DND-41 (cell line): ENCODE measurements at places on chromosomes 6 and 20.
A peak's percentile ranks its signal among the peaks of the same experiment; 100 is the strongest.

DNA sequence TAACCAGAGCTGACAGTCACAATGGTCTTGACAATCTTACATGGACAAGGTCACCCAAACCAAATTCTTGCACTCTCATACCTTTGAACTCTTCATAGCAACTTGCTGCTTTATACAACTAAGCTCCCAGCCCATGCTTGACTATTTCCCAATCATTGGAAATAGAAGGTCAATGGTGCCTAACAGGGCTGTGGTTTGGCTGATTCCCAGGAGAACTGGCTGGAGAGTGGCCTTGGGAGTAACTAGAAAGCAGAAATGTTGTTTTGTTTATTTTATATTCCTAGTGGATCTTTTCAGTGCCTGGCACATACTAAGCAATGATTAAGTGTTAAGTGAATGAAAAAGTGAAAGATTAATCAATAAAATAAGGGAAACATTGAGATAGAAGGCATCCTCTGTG, 3.0 kb downstream of the SPINT4 start:
- DNase-seq: no peak

- DNase-seq: no peak
Measured at GRCh38 chr20:7841971-7842310, 98.3 kb downstream of the HAO1 start.

DNA sequence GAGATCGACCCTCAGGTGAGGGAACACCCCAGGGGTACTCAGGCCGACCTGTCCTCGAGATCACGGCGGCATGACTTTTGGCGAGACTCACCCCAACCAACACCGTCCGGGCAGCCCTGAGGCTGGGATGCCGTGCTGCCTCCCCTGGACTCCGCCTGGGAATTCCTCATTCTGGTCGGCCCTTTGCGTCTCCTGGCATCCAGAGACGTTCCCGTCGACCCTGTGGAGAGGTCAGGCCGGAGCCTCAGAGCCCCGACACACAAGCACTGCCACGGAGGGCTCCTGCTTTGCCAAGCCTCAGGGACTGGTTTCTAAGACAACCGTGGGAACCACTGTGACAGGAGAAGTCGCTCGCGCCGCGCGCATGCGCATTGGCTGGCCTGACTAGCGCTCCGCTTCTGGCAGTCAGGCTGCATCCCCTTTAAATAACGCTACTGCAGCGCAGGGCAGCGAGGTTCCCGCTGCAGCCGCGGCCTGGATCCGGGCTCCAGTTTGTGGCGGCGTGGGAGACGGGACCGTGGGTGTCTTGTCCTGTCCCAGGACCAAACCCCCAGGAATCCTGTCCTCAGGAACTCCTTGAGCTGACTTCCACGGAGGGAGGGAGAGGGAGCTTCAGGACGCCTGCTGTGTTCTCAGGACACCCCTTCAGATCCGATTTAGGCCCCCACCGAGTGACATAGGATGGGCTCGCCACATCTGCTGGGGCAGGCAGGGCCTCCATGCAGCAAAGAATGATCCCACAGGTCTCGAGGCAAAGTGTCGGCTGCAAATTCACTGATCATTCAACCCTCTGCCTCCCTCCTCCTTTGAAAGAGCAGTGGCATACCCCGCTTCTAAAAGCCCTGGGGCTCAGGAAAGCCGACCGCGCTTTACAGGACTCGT, 163.2 kb upstream of the ZNF337 start:
- DNase-seq: peak; percentile 80

DNA sequence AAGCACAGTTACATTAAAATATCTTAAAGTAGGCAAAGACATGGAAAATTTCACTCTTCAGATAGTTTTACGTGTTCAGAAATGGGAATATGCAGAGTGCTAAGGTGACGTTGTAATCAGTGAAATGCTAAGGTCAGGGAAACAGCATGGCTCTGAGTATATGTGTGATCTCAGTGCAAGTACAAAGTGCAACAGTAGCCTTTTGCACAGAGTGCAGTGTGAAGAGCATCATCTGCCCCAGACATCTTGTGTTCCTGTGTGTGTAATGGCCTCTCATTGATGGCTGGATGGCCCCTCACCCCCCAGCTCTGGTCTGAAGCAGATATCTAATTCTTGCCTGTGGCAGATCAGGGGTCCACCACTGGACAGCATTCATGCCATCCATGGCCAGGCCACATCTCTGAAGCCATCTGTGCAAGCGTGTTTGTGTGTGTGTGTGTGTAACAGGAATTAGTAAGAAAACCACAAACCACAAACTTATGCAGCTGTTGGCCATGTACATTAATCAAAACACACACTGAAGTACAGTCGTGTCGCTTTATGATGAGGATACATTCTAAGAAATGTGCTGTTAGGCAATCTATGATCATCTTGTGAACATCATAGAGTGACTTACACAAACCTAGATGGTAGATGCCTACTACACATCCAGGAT, 165.1 kb downstream of the RALGAPA2 start:
- DNase-seq: no peak

GRCh38 chr6:49744259-49744658, at the start of gene CRISP3:
Gene CRISP3 (minus strand): TSS chr6:49744388. CDS start chr6:49744367, 21 bp downstream.
- no peak for DNase-seq

- no peak for DNase-seq
Measured at GRCh38 chr20:32997431-32997830, 6.8 kb downstream of the SUN5 start.

DNA sequence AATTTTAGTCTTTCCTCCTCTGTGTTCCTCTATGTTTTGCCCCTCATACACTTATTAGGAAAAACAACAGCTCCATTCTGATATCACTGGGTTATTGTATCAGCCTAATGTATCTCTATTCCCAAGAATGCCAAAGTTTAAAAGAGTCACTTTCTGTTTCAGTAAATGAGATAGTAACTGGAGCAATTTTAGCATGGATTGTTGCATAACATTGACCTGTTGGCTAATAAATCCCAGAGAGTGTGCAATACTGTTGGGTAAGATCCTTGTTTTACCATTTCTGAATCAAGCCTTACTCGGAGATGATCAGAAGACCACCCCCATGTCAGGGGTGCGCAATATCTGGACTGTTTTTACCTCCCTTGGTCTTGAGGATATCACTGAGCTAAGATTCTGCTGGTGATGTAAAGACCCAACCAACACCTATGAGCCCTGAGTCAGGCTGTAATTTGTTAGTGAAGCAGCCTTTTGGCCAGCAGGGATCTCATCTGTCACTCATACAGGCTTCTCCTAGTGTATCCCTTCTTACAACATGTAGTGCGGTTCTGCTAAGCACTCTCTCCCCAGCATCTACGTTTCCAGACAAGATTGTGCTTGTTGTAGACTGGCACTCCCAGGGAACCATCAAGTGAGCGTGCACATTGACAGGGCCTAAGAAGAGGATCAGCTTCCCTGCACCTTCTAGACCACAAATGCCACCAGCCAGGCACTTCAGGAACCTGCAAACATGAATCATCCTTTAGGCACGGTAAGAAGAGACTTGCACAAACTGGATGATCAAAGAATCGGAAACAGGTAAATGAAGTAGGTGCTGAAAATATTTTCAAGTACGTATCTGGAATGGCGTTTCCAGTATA, 11.5 kb upstream of the IPCEF1 start:
- no peak for DNase-seq

- no peak for DNase-seq
Measured at GRCh38 chr6:106525107-106525881, 104.0 kb downstream of the RTN4IP1 start.

DNA sequence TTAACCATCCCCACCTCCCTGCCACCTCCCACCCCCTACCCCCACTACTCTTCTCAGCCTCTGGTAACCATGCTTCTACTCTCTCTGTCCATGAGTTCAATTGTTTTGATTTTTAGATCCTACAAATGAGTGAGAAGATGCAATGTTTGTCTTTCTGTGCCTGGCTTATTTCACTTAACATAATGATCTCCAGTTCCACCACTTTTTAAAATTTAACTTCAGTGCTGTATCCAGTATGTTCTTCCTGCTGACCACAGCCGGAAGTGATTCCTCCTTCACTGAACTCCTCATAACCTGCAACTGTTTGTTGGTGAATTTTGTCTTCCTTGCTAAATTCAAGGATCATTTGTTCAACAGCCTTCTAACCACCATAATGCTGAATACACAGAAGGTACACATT, 3.9 kb downstream of the MAP7 start:
- no peak for DNase-seq

GRCh38 chr6:156654919-156655918, 122.0 kb upstream of the ARID1B start:
- no peak for DNase-seq

DNA sequence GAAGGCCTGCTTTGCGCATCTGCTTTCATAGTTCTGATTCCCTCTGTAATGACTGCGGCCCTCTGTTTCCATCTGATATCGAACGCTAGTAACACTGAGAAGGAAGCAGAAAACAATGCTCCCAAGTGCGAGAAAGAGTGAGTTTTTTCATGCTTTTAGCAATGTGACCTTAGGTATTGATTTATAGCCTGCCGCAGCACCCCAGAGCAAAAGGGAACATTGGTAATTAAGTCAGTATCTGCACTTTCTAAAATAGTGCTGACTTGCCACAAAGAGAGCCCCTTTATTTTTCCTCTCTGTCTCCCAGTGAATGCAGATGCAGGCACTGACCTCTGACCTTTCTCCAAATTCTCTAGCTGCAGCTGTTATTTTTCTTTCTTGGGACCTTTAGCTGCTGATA, 129.8 kb downstream of the HDGFL1 start:
- no peak for DNase-seq

GRCh38 chr20:37392441-37393195, 46.7 kb downstream of the SRC start:
- DNase-seq: peak; percentile 33

- no peak for DNase-seq
Measured at GRCh38 chr6:115668781-115669180, 391.9 kb downstream of the FRK start.

DNA sequence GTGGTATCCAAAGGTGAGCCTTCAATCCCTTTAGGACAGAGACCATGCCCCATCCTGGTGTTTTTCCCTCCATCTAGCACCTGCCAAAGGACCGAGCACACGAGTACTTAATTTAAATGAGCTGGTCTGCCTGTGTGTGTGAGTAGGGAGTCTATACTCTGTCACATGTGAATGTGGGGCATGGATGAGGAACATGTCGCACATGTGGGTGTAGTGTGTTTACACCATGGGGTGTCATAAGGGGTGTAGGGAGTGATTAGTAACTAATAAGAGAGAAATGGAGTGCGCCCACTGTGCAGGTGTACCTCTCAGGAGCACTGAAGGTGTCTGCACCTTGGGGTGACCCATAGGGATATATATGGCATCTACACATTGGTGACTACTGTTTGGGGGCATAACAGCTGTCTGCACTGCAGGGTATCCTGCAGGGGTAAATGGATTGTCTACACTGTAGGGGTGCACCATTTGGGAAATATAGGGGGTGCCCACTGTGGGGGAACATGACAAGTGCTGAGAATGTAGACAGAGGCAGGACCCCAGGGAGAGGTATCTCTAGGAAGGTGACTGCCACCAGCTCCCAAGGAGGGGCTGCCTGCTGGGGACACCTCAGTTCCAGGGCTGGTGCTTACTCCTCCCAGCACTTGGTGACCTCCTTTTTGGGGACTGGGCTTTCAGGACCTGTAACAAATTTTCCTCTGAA, 53.5 kb downstream of the EBF4 start:
- no peak for DNase-seq

GRCh38 chr6:291697-292505, at the start of gene DUSP22:
Gene DUSP22 (plus strand): TSS chr6:292487. CDS start chr6:292540, 53 bp downstream.
- peak; percentile 81 for DNase-seq

DNA sequence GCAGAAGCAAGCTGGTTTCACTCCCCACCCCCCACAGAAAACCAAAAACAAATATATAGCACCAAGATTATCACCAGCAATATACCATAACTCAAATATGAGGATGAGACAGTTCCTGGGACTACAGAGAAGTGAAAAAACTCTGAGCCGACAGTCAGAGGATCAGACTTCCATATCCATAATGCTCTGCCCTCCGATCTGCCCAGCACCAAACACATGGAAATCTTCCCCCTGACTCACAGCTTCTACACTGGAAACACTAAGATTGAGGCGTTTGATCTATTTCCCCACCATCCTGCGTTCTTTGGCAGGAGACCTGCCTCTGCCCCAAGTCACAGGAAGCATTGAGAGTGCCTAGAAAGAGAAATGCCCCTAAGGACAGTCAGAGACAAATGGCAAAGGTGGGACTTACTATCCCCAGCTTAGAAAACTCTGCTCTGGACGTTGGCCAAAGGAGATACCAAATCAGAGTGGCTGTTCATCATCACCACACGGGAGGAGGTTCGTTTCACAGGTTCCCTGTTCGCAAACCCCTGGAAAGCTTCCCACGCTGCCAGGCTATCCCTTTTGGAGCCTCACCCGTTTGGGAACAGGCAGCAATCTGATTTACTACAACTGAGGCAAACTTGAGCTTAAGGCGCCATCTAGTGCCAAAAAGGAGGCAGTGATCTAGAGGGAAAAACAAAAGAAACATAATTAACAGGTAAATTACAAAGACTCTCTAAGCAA, 48.7 kb upstream of the SRSF6 start:
- DNase-seq: no peak

DNA sequence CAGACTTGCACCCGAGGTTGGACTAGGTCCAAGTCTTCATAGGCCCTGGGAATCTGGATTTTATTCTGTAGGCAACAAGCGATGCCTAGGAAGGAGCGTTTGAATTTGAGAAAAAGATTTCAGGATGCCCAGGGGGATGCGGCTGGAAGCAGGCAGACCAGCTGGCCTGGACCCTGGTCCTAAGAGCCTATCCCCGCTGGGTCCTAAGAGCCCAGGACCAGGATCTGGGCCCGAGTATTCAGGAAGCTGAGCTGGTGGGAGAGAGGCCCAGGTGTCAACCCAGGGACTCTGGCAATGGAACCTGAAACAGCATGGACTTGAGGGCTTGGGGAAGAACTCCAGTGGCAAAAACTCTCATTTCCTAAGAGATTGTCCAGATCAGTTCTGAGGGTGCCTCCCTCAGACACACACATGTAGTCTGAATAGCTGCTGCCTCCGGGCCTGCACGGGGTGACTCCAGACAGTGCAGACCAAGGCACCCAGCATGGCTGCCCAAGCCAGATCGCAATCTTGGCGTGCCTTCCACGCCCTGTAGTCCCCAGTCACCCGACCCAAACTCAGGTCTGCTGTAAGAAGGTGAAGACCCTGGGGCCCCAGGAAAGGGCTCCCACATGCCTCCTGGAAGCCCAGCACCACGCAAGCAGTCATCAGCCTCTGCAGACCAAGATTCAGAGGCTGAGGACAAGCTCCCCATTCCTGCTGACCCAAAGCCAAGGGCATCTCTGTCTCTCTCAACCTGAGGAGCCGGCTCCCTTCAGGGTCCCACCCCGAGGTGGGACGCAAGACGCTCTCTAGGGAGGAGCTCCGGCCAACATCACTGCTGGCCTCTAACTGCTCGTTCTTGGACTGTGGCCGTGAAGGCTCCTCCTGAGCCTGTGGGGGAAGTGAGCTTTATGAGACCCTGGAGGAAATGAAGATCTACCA, 34.4 kb downstream of the RRBP1 start:
- DNase-seq: no peak

DNA sequence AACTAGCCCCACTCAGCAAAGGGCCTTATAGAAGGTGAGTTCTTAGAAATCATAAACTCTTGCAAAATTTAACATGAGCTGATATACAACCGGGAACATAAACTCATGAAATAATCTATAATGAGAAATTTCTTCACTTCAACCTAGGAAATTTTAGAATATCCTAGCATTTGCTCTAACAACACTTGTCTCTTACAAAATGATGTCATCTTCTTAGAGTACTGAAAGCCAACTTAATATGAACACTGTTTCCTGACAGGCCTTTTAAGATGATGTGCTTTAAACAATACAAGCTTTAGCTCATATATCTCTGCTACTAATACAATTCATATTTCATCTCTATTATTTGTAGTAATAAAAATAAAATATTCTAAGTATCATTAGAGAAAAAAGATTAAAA, 932 bp downstream of the PACRG start:
- no peak for DNase-seq
